Astrocyte of the spinal cord (primary cell): ENCODE measurements at places on chromosomes 5 and 9.

DNA sequence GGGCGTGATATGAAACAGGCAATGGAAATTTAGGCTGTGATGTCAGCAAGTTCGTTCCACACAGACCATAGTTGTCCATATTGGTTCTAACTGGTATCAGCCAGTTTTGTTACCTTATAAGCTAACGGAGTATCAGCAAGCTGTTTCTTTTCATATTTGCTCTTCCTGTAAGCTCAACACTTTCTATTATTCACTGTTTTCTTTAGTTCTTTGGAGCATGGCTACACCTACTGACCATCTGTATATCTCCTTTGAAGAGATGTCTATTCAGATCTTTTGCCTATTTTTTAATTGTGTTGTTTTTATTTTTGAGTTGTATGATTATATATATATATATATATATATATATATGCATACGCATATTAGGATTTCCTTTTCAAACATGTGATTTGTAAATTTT lies 1057.2 kb upstream of the CDH10 start:
- no peak for DNase-seq

GRCh38 chr5:5014586-5015235 lies 125.4 kb upstream of the ADAMTS16 start:
- peak; percentile 85 for DNase-seq

GRCh38 chr9:99309141-99309939 lies 87.3 kb downstream of the SEC61B start:
- DNase-seq = no peak

DNA sequence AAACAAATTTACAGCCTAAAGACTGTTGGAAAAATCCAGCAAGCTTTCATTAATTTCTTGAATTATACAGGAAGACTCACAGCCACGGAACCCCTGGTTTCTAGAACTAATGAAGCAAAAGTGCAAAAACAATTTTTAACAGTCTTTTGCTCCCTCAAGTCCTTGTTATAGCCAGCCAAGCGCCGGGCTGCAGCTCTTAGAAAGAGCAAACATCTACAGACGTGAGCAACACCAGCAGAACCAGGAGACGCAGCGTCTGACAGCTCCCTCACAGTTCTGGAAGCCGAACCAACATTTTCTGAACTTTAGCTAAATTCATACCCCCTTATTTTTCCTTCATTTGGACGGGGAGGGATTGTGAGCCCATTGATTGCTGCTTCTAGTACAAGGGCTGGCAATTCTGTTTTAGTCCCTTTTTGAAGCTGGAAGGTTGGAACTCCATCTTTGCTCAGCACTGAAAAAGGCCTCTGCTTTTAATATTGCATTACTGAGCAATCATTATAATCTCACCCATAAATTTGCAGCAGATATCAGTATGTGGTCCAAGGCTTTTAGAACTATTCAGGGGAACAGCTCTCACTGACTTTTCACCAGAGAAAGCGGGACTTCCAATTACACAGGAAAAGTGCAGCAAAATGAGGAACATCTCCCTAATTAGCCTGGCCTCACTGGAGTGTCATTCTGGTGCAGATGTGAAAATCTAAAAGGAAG lies 45.8 kb downstream of the AK8 start:
- no peak for DNase-seq

DNA sequence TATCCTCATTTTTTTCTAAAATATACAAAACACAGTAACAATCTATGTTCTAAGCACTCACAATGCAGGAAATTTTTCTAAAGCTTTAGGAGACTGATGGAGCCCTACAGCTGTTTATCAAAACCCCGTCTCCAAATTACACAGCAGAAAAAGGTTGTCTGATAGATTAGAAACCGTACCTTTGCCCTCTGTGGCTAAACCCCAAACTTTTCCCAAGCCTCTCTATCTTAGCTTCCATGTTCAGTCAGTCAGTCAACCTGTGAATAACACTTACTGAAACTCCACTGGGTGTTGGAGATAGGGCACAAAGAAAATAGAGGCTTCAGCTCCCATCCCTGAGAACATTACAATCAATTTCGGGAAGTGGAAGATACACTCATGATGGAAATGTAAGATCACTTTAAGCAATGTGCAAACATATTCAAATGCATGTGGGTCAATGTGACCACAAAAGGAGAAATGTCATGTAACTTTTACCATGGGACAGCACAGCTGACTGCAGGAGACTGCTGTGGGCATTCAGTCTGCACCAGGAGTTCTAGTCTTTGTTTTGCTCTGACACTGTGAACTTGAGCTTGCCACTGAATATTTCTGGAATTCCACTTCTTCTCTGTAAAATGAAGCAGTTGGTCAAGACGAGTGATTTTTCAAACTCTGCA lies 279.5 kb upstream of the PIK3R1 start:
- DNase-seq = no peak
